ENCODE measurements at places on chromosomes 6 and 20.

DNA sequence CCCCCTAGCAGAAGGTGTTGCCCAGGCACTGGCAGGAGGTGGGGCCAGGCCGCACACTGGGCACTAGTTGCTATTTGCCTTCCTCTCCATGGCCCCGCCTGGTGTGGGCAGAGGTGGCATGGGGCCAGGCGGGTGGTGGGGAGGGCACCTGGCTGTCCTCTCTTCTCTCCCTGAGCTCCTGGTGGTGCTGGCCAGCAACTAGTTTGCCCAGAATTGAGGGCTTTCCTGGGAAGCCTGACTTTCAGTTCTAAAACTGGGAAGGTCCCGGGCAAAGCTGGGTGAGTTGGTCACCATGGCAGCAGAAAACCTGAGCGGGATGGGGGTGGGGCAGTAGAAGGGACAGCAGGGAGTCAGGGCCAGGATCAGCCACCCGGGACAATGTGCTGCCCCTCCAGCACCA is 48.2 kb downstream of the RBM38 start:
- no peak for DNase-seq

DNA sequence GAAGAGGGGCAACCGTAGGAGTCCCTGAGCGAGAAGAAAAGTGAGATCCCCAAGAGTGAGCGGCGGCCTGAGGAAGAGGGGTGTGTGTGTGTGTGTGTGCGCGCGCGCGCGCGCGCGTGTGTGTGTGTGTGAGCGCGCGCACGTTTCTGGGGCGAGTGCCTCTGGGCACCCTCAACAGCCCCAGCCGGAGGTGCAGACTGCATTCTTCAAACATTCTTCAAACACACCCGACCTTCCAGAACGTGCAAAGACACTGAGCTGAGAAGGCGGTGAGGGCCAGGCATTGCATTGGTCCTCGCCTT is 76.2 kb upstream of the FOXP4 start:
- no peak for DNase-seq

- no peak for DNase-seq
Measured at GRCh38 chr6:109628158-109629000, 62.6 kb downstream of the AK9 start.

DNA sequence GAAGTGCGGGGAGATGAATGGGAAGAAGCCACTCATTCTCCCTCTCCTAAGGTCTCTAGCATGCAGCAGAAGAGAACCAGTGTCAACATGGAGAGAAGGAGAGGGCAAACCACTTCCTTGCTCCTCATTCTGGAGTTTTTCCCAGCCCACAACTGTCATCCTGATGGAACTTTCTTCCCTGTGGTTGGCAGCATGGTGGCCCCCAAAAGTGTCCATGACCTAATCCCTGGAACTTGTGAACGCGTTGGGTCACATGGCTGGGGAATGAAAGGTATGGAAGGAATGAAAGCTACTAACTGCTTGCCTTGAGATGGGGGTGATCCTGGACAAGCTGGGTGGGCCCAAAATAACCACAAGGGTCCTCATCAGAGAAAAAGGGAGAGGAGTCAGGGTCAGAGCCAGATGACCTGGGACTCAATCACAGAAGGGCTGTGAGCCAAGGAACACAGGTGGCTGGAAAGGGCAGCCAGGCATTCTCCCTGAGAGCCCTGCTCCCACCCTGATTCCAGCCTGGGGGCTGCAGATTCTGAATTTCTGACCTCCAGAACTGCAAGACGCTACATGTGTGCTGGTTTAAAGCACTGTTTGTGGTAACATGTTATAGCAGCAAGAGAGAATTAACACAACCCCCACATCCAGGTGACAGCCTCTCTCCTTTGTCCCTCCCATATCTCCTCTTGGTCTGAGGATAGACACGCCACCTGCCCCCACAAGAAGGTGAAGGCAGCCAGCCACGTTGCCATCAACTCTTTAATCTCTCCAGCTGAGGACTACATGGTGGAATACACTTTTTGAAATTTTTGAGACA is 63.2 kb downstream of the PYGB start:
- DNase-seq = no peak

DNA sequence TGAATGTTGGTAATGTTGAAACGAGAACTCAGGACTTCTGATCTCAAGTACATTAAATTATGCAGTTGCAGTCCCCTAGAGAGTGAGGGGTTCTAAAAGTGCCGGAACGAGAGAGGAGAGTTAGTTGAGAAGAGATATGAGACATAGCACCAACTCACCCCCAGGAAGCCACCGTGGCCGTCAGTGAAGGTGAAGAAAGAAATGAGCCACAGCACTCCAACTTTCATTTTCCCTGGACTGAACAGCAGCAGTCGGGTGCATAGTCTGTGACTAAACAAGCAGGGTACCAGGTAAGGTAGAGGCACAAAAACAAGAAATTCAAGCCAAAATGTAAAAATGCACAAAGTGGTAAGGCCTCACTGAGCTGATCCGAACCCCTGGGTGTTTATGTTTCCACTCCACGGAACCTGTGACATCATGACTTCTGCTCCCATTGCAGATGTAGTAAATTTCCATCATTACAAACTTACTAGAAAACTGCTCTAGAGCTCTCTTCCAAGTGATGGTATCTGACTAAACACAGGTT is 13.2 kb downstream of the ADGRF1 start:
- no peak for DNase-seq

DNA sequence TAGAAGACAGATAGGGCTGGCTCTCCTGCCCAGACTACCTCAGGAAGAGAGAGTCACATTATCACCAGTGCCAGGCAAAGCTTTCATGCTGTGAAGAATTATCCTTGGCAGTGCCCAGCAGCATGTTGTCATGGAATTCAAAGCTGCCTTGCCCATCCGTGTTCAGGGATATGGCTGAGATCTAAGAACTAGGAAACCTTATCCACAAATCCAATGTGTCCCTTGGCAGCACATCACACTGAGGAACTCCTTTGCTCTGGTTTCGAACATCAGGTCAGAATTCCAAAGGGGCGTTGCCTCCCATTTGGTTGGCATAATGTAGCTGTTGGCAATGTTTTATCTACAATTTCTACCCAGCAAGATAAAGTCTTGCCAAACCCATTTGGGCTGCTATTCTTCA is 52.7 kb downstream of the ADGRF1 start:
- no peak for DNase-seq

DNA sequence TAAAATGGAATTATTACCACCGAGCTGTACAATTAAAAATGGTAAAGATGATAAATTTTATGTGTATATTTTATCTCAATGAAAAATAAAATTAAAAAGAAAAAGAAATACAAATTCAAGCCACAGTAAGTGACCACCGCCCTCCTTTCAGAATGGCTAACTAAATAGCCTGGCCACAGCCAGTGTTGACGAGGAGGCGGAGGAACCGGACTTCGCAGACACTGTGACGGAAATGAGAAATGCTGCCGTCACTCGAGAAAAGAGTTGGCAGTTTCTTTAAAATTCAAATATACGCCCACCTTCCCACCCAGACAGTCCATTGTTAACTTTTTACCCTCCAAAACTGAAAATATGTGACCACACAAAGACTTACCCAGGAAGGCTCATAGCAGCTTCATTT is 50.0 kb downstream of the FOXF2 start:
- DNase-seq = peak; percentile 5

- DNase-seq = no peak
Measured at GRCh38 chr6:52507557-52508260, 69.2 kb downstream of the TRAM2 start.

DNA sequence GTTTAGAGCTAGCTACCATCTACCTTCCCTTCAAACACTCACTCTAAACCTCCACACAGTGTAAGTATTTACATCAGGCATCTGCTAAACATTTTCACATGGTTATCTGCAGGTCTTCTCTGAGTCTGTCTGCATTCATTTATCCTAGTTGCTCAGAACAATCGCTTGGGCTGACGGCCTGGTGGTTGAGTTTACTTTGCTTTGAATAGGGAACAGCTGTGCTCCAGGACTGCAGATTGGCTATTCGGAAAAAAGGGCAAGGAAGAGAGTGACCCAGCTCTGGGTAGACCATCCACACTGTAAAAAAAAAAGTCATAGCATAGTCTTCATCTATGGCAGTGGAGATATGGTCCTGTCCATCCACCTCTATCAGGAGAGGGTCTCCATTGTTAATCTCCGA is 115.3 kb upstream of the ESR1 start:
- no peak for DNase-seq

GRCh38 chr6:153312634-153313033 is 181.6 kb upstream of the RGS17 start:
- no peak for DNase-seq

DNA sequence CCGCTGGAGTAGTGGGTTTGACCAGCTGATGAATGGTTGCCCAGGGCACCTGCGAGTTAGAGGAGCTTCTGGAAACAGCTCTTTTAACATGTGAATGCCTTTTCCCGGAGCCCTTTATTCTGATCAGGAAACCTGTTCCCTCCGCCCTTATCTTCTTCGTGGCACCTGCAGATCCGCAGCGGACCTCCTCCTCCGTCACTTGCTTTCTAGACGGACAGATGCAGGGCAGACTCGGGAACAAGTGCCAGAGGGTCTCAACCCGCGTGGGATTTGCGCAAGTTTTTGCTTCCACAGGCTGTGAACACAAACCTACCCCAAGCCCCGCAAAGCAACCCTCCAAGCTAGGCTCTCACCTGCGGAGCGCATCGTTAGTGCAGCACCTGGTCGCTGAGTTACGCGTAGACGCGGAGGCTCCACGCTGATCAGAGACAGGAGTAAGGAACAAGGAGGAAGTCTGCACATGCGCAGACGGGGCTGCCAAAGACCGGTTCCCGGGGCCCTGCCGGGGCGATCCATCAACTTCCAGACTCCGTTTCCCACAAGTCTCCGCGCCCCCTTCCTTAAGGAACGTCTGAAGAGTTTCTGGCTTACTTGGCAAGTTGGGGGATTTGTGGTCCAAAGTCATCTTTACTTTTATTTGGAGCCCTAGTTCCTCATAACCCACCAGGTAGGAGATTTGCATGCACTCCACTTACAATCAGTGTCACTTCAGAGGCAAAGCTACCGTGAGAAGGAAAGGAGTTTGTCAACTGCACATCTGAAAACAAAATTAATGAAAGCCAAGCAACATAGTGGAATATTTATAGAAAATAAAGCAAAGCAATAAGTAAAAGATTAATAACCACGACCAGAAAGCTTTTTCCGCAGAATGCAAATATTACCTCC is 52.7 kb upstream of the ELMO2 start:
- no peak for DNase-seq

- DNase-seq = no peak
Measured at GRCh38 chr6:31578184-31579118, 3.1 kb downstream of the TNF start.

GRCh38 chr20:37552415-37552814 is 24.7 kb upstream of the BLCAP start:
- DNase-seq = no peak

DNA sequence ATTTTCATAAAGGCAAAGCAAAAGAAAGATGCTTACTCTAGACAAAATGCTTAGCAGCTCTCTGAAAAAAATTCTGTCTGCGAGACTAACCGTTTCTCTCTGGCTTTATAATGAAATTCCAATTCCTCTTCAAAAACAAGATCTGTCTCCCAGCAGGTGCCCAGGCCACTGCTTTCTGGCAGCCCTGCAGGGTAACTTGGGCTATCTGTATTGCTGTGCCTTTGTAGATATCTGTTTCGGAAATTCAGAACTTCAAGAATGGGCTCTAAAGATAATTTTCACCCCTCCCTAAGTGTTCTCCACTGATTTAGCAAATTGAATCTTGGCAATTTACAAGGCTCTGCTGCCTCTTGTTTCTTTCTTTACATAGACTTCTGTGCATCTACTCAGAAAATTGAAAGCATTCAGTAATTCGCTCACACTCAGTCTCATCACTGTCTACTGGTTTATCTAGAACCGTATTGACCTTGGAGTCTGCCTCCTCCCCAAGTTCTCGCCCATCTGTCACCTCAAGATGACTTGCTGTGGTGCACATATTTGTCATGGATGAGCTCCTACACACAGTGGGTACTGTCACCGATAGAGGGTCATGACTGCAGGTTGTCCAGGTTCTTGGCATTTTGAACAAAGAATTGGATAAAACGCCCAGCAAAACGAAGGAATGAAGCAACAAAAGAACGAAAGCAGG is 26.4 kb upstream of the FABP7 start:
- no peak for DNase-seq

DNA sequence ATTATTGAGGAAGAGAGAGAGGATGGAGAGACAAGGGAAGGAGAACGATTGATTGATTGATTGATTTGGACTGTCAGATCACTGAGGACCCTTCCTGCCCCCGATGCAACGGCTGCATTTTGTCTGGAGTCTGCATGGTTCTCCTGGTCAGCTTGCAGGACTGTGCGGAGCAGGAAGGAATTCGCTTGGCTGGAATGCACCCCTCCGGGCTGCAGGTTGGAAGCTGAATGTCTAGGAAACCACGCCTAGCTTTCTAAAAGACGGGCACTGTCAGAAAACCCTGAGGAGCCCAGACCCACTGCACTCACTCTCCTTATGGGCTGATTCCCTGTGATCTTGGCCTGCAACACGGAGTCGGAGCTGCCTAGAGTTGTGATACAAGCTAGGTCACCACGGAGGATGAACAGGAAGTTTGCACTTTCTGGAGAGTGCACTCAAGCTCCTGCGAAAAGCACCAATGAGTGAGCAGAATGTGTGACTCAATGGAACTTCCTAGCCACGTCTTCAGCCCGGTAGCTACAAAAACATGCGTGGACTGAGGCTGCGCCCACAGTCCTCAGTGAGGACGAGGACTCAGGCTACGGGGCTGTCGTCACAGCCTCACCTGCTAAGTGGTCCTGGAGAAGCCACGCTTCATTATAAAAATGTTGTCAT is 14.4 kb downstream of the DACT2 start:
- DNase-seq = no peak

GRCh38 chr6:100466410-100467128 is 1.8 kb upstream of the SIM1 start:
- no peak for DNase-seq
